ENCODE measurements at places on chromosomes 13 and 19. TPM values are rescaled to one million over a fixed set of nuclear protein-coding genes. Genes with fewer than 3 reads are reported as not detected.

GRCh38 chr19:33631609-33631973 lies 9.8 kb downstream of the CHST8 start:
- no peak for DNase-seq

GRCh38 chr13:24249624-24250023 lies 59.8 kb upstream of the C1QTNF9 start:
- DNase-seq = no peak

DNA sequence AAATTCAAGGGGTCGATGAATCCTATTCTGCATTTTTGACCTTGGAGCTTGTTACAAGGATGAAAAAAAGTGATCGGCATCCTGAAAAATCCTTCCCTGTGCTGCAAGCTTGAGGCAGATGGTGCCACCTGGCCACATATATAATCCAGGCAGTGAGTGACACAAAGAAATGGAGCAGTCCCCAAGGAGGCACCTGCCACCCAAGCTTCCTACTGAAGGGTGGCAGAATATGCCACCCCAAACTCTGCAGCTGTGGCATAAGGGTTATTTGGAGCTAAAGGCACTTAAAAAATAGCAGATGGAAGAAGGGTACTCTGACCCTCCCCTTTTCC lies 15.4 kb downstream of the TMEM272 start:
- no peak for DNase-seq

GRCh38 chr13:45974500-45974899 lies 78.0 kb downstream of the ZC3H13 start:
- DNase-seq = no peak

DNA sequence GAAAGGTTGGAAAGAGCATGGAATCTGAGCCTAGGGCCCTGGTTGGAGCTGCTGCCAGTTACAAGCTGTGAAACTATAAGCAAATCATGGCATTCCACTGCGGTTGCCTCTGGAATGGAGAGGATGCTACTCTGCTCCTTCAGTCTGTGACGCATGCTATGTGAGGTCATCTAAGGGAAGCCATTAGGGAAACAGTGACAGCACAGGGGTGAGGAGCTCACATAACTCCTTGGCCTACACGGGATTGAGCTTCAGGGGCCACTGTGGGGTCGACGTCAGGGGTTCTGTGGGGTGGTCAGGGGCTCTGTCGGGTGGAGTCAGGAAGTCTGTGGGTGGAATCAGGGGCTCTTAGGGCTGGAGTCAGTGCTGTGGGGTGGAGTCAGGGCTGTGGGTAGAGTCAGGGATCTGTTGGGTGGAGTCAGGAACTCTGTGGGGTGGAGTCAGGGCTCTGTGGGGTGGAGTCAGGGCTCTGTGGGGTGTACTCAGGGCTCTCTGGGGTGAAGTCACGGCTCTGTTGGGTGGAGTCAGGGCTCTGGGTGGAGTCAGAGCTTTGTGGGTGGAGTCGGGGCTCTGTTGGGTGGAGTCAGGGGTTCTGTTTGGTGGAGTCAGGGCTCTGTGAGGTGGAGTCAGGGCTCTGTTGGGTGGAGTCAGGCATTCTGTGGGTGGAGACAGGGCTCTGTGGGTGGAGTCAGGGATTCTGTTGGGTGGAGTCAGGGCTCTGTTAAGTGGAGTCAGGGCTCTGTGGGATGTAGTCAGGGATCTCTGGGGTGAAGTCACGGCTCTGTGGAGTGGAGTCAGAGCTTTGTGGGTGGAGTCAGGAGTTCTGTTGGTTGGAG lies 35.8 kb upstream of the MEDAG start:
- DNase-seq = no peak

DNA sequence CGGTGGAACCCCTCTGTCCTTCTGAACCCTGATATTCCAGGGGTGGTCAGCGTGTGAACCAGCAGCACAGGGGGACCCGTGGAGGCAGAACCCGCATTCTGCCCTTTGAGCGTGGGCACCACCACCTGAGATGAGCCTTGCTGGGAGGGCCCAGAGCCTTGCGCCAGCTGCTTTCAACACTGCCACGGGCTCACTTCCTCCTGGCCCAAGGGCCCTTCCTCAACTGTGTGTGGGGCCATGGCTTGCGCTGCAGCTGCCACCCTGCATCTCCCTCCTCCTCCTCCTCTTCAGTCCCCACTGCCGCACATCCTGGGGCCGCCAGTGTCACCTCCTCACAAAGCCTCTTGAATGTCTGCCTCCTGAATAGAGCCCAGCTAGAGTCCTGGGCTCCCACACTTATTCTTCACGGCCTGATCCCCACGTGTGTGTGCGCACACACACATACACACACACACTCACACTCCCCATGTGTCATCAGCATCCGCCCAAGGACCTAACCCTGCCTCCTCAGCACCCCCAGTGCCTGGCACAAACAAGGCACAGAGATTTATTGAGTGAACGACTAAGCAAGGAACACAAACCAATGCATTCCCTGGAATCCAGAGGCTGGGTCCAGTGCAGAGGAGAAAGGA lies 26.9 kb upstream of the TMEM160 start:
- DNase-seq = no peak

GRCh38 chr19:14496834-14497227 lies 904 bp upstream of the GIPC1 start:
- no peak for DNase-seq

DNA sequence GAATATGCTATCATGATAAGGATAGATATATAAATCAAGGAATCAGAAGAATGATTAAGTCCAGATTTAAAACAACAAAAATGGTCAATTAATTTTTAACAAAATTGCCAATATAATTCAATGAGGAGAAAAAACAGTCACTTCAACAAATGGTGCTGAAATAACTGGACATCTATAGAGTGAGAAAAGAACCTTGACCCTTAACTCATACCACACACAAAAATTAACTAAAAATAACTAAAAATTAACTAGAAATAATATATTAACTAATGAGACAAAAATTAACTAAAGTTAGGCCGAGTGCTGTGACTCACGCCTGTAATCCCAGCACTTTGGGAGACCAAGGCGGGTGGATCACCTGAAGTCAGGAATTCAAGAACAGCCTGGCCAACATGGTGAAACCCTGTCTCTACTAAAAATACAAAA lies 9.5 kb downstream of the LGALS7 start:
- no peak for DNase-seq

DNA sequence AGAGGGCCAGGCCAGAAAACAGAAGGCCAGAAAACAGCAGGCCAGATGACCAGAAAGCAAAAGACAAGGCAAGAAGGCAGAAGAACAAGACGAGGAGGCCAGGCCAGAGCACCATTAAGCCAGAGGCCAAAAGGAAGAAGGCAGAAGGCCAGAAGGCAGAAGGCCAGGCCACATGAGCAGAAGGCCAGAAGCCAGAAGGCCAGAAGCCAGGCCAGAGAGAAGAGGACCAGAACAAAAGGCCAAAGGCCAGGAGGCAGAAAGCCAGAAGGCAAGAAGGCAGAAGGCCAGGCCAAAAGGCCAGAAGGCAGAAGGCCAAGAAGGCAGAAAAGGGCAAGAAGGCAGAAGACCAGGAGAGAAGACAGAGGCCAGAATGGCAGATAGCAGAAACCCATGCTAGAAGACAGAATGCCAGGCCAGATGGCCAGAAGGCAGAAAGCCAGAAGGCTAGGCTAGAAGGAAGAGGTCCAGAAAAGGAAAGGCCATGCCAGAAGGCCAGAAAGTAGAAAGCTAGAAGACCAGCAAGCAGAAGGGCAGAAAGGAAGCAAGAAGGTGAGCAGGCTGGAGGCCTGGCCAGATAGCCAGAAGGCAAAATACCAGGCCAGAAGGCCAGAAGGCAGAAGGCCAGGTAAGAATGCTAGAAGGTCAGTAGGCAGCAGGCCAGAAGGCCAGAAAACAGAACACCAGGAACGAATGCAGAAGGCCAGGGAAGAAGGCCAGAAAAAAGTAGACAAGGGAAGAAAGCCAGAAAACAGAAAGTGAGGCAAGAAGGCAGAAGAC lies 187.6 kb downstream of the TUBA3C start:
- DNase-seq = no peak

GRCh38 chr19:29326849-29327840 lies 114.2 kb upstream of the UQCRFS1 start:
- DNase-seq = no peak

DNA sequence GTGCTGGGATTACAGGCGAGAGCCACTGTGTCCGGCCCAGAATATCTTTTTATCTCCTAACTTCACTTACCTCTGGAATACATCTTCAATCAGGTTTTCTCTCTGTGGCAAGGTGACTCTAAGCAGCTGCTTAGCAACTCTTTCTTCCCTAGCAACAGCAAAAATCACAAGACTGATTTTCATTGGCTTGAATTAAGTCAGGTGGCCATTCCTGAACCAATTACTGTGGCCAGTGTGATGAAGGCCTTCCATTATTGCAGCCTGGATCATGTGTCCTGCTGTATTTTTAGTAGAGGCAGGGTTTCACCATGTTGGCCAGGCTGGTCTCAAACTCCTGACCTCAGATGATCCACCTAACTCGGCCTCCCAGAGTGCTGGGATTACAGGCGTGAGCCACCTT lies 9.0 kb upstream of the LTBP4 start:
- DNase-seq = no peak

GRCh38 chr19:30653646-30654386 lies 281.6 kb downstream of the ZNF536 start:
- DNase-seq = no peak

GRCh38 chr13:24860770-24861169 lies 96.8 kb downstream of the RNF17 start:
- DNase-seq = no peak

- no peak for DNase-seq
Measured at GRCh38 chr13:100789968-100790367, 115.4 kb upstream of the TMTC4 start.

GRCh38 chr19:9435279-9436268 lies at the start of gene ZNF266:
TSS of gene ZNF266 (minus strand) at chr19:9435573. CDS start at chr19:9420089, 15,484 bp downstream.
- peak; percentile 47 for DNase-seq

DNA sequence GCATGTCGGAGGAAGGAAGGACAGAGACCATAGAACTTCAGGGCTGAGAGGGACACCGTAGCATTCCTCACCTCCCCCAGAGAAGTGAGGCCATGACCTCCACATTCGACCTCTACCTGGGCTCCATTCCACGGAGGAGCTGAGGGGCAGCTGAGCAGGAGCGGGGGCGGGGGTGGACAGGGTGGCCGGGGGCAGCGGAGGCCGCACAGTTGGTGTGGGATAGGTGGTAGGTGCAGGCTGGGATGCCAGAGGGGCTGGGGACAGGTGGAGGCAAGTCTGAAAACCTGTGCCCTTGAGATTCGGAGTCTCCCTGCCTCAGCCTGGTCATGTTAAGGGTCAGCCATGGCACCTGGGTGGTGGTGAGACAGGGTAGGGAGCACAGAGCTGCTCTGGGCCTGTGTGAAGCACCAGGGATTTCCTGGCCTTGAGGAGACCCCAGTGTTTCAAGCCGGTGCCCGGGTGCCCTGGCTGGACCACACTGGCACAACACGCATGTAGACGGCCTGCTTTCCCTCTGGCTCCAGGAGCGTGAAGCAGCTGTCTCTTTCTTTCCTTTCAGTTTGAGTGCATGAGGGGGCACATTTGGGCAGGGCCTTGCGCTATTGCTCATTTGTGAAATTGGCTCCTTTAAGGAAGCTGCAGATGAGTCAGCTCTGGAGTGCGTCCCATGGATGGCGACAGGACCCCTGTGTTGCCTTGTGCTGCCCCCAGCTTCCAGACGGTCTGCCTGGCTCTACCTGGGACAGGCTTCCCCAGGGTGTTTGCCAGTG lies 51.8 kb downstream of the TSSK6 start:
- DNase-seq = no peak

DNA sequence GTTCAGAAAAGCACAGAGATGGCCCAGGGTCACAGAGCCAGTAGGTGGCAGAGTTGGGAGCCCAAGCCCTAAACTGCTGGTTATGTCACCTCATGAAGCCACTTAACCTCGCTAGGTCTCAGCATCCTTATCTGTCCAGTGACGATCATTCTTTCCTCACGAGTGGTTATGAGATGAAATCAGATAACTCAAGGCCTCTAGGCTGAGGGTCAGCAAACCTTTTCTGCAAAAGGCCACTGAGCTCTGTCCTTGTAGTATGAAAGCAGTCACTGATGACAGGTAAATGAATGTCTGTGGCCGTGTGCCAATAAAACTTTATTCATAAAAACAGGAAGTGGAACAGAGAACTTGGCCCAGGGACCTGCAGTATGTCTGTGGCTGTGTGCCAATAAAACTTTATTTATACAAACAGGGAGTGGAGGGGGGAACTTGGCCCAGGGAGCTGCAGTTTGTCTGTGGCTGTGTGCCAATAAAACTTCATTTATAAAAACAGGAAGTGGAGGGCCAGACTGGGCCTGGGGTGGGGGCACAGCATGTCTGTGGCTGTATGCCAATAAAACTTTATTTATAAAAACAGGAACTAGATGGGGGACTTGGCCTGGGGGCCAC lies 71.2 kb downstream of the GNG7 start:
- DNase-seq = no peak

DNA sequence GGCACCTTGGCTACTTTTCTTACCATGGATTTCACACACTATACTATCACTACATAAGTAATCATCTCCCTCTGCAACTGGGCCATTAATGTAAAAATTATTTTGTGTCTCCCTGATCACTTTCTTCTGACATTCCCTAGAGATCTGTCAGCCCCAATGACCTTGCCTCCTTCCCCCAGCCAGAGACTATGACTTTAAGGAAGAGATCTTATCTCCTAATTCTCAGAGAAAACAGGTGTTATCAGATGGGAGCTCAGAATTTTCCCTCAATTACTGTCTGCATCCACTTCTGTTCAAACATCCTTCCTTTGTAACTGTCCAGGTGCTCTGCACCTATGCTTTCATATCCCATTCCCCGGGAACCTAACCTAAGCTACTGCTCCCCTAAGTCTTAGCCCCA lies 397.5 kb downstream of the DIAPH3 start:
- DNase-seq = no peak

- DNase-seq = no peak
Measured at GRCh38 chr13:44879452-44880058, 109.7 kb downstream of the NUFIP1 start.

GRCh38 chr13:48542581-48543341 lies 9.9 kb upstream of the RCBTB2 start:
- no peak for DNase-seq

- DNase-seq = no peak
Measured at GRCh38 chr19:12676384-12676792, 5.3 kb downstream of the DHPS start.

DNA sequence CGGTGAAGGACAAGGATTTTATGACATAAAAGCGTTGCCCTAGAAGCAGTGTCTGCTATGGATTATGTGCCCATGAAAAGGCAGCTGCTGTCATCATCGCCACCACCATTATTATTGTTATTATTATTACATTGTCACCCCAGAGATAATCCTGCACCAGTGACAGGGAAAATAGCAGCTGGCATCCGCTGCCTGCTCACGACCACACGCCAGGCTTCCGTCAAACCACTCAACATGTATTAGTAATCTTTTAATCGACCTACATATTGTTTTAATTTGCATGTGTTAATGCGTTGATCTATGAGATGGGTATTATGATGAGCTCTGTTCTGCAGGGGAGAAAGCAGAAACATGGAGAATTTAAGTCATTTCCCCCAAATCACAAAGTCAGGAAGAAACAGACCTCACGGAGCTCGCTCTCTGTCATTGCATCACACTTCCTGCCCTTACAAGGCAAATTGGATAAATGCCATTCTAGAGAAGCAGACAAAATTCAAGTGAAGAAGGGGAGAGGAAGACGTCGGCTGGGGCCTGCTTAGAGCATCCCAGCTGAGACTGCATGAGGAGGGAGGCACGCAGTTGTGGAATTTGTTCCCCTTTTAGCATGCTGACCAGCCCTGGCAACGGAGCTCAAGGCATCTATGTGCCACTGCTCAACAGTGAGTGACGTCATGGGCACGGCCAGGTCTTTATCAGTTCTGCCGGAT lies at the start of gene FFAR3:
Gene FFAR3, plus strand, starts transcription at position 594 of the 707 bp plus-strand sequence. CDS start 431 bp downstream, outside the sequence.
- no peak for DNase-seq

The HIF3A gene
- total RNA-seq = 52.8 TPM

The FFAR3 gene
- total RNA-seq = not detected

The PODNL1 gene
- 2.3 TPM for total RNA-seq

The IGFL3 gene
- total RNA-seq = not detected

The PSG2 gene
- total RNA-seq = not detected

The SPTBN4 gene
- 0.08 TPM for total RNA-seq

The C19orf73 gene
- total RNA-seq = 2.8 TPM

The ZNF211 gene
- 2.9 TPM for total RNA-seq

Measured in esophagus squamous epithelium (tissue), 5 donors.